ENCODE measurements at places on chromosomes 13 and 19.
A peak's percentile ranks its signal among the peaks of the same experiment; 100 is the strongest.

GRCh38 chr19:45250216-45250831 lies 747 bp upstream of the MARK4 start:
- no peak for DNase-seq

GRCh38 chr13:80341101-80341755 lies at the start of gene SPRY2:
Gene SPRY2 (minus strand): TSS chr13:80341126. CDS start chr13:80337705, 3,421 bp downstream.
- peak; percentile 84 for DNase-seq

GRCh38 chr13:40309881-40310280 lies 356.6 kb downstream of the FOXO1 start:
- no peak for DNase-seq

DNA sequence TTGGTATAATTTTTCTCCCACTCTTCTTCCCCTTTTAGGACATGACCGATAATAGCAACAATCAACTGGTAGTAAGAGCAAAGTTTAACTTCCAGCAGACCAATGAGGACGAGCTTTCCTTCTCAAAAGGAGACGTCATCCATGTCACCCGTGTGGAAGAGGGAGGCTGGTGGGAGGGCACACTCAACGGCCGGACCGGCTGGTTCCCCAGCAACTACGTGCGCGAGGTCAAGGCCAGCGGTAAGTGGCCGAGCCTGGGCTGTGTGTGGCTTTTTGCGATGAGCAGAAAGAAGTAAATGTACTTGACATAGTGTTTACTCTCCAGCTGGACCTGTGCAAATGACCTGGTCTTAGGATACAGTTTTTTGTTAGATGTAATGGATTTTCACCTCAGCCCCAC lies 102.5 kb downstream of the ARHGEF7 start:
- DNase-seq: no peak

DNA sequence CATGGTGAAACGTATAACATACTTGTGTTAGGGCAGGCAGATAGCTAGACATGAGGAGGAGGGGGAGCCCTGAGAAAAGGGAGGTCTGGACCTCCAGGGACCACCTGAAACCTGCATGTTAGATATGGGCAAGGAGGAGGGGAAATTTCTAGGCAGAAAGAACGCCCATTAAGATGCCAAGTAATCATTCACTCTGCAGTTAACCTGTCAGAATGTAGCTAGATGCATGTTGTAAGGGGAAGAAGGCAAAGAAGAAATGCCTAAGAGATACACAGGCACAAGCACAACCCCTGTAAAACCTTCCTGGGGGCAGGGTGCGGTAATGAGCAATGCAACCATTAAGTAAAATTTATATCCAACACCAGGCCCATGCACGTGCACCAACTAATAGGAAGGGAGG lies 1055.3 kb upstream of the SPRY2 start:
- no peak for DNase-seq

DNA sequence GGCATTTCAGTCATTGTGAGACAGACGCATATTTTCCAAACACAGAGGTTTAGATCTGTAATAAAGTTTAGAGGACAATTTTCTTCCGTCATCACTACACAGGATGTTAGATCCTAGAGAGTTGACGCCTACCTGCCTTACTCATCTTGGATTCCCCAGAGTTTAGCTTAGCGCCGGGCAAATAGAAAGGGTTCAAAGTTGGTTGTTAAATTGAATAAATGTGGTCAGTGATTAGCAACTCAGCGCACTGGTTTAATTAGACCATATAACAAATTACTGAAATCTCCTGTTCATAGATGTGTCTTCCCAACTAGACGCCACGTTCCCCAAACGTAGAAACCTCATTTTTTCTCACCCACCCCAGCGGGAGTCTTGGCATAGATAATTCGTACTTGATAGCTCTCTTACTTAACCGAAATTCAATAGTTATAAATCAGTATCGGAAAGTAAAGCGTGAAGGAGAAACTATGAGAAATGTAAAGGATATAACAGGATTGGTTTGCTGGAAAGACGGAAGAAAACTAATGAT lies 726 bp upstream of the UFM1 start:
- no peak for DNase-seq

DNA sequence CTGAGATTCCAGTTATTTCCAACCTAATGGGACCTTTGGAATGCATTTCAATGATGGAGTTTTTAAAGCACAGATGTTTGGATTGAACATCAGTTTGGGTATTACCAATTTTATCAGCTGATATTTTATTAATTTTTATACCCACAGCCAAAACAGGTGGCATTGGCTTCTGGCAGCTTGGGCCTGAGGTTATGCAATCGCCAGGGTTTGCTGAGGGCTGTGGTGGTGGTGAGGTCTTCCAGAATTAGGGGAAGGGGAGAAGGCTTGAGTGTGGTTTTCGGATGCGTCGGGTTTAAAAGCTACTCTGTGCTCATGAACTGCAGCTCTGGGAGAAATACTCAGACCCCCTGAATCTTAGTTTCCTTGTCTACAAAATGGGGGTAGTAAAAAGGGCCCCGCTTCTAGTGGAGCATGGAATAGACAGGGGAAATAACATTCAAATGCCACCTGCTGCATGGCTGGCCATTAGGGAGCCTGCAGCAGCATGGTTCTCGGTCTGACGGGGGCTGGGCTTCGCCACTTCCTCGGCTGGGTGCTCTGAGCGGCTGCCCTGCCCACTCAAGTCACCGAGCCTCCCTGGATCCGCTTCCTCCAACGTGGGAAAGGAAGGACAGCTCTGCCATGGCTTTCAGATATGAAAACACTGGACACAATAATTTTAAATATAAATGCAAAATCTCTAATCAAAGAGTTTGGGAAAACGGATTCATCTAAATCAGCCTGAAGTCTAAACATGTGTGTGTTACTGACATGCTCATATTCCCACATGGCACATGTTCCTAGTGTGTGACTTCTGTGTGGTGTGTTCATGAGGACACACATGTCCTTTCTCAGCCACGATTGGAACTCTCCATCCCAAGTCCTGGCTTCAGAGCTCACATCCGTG lies 35.2 kb downstream of the ADPRHL1 start:
- DNase-seq: no peak

DNA sequence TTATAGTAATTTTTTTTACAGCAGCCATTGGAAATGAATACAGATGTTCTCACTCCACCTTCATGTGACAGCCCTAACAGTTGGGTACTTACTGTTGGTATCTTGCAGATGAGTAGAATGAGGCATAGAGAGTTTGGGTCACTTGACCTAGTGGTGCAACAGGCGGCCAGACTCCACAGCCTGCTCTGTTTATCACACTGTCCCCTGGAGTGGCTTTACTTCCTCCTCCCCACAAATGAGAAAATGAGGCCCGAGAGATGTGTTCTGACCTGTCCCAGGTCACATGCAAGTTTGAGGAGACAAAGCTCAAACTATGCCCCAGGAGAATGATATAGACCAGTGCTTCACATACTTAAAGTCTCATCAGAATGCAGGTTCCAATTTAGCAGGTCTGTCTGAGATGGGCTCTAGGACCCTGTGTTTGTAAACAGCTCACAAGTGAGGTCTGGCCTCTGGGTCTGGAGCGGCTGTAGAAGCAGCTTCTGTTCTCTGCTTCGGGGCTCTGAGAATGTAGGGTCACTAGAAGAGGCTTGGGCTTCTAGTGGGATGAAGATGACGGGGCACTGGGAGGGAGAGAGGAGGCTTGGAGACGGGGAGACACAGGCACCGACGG lies 37.4 kb upstream of the RCBTB2 start:
- no peak for DNase-seq

- DNase-seq: no peak
Observed at GRCh38 chr13:105672881-105673280, 862.6 kb downstream of the EFNB2 start.

DNA sequence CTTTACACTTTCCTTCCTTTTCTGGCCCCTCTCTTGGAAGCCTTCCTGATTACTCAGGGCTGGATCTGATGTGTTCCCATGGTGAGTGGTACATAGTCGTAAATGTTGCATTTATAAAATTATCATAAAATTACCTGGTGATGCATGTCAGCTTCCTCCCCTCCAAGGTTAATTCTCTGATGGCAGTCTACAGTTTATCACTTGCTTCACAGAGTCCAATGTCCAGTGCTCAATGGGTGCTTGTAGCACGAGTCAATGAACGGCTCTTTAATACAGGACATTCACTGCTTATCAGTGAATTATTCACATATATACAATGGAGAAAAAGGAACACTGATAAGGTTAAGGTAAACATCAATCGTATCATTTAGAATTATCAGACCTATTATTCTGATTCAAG lies 27.0 kb upstream of the OXGR1 start:
- no peak for DNase-seq

All from SW 1271 (cell line).